Endothelial cell of umbilical vein (primary cell): ENCODE measurements at places on chromosomes 4 and X. TPM values are rescaled to one million over a fixed set of nuclear protein-coding genes. Genes with fewer than 3 reads are reported as not detected.

- DNase-seq = no peak
- H3K27me3 ChIP-seq = peaks cover 98% of the 10 kb centered on the region
- no peak overlapping the region for H3K27ac ChIP-seq
- H3K36me3 ChIP-seq = no peaks in the 10 kb centered on the region
- H3K4me3 ChIP-seq = no peak overlapping the region
Measured at GRCh38 chr4:173511787-173512361, 18.2 kb downstream of the HAND2 start.

- no peak overlapping the region for H3K4me3 ChIP-seq
- H3K27ac ChIP-seq = no peak overlapping the region
- no peaks in the 10 kb centered on the region for H3K36me3 ChIP-seq
- H3K27me3 ChIP-seq = no peaks in the 10 kb centered on the region
- DNase-seq = no peak
Measured at GRCh38 chrX:30618160-30618765, 35.0 kb upstream of the GK start.

- no peak overlapping the region for H3K4me3 ChIP-seq
- no peaks in the 10 kb centered on the region for H3K27me3 ChIP-seq
- no peaks in the 10 kb centered on the region for H3K36me3 ChIP-seq
- no peak for DNase-seq
- no peak overlapping the region for H3K27ac ChIP-seq
Measured at GRCh38 chr4:146763560-146763959, 124.9 kb downstream of the POU4F2 start.

GRCh38 chrX:19272452-19272851 is 71.3 kb upstream of the PDHA1 start:
- H3K27me3 ChIP-seq = no peaks in the 10 kb centered on the region
- H3K4me3 ChIP-seq = no peak overlapping the region
- DNase-seq = no peak
- H3K27ac ChIP-seq = no peak overlapping the region
- no peaks in the 10 kb centered on the region for H3K4me1 ChIP-seq

GRCh38 chr4:150130933-150131332 is 52.7 kb downstream of the DCLK2 start:
- H3K4me3 ChIP-seq = no peak overlapping the region
- no peak for DNase-seq
- H3K4me1 ChIP-seq = peaks cover 20% of the 10 kb centered on the region
- no peaks in the 10 kb centered on the region for H3K36me3 ChIP-seq
- H3K27ac ChIP-seq = no peak overlapping the region
- H3K27me3 ChIP-seq = no peaks in the 10 kb centered on the region

DNA sequence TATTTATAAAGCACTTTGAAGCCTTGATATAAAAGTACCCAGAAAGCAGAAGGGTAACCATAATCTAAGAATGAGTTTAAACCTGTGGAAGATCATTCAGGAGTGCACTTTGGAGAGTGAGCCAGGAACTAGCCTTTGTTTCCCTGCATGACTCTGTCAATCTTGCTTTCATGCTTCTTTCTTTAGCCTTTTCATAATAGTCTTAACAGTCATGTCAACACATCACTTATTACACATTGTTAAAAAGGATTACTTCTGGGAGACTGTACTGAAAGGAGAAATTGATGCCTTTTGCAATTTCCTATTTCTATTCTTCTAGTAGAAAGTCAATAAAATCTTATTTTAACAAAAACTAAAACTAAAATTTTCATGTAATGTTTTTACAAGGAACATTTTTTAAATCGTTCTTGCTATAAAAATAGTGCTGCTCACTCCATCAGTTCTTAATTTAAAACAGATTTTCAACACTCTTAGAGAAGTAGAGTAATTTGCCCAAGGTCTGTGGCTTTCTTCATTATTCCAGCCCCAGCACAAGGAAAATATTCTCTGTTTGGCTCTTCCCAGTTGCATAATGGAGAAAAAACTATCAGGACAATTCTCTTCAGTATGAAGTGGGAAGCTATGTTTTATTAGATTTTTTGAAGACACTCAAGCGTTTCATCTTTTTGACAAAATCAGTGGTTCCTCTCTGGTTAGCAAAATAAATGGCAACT is 35.4 kb upstream of the SPP1 start:
- no peak overlapping the region for H3K4me3 ChIP-seq
- H3K4me1 ChIP-seq = no peaks in the 10 kb centered on the region
- peaks cover 5% of the 10 kb centered on the region for H3K27me3 ChIP-seq
- DNase-seq = no peak
- no peaks in the 10 kb centered on the region for H3K36me3 ChIP-seq

GRCh38 chr4:76822303-76822702 is 75.6 kb downstream of the SOWAHB start:
- H3K27me3 ChIP-seq = no peaks in the 10 kb centered on the region
- no peak for DNase-seq
- no peak overlapping the region for H3K4me3 ChIP-seq
- H3K36me3 ChIP-seq = no peaks in the 10 kb centered on the region
- no peak overlapping the region for H3K27ac ChIP-seq

DNA sequence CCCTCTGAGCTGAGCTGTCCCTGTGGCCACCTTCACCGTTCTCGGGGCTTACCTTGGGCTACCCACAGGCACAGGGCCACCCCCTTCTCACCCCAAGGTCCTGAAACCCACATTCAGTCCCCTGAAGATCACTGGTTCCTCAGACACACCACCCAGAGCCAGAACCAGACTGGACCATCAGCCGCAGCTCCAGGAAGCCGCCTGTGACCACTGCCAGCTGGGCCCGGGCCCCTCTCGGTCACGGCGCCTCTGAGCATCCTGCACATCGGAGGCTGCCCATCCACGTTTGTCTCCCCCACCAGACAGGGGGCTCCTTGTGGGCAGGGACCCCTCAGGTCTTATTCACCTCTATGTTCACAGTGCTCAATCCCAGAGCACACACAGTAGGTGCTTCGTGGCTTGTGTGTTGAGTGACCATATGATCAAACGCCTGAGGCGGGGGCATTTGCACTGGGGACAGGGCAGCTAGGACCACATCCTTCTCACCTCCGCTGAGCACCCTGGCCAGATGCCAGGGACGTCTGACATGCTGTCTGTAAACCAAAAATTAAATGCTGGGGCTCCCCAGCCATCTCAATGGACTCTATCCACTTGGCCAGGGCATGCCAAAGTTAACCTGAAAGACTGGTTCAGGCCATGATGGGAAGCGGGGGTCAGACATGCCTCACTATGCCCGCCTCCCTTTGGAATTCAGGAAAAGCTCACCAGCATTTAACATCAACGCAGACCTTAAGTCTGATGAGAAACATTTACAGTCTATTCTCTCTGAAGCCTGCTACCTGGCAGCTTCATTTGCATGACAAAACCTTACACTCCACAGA is 109.4 kb upstream of the AFAP1 start:
- no peak for DNase-seq
- no peaks in the 10 kb centered on the region for H3K4me1 ChIP-seq
- no peaks in the 10 kb centered on the region for H3K27me3 ChIP-seq
- no peak overlapping the region for H3K27ac ChIP-seq
- H3K4me3 ChIP-seq = no peak overlapping the region

DNA sequence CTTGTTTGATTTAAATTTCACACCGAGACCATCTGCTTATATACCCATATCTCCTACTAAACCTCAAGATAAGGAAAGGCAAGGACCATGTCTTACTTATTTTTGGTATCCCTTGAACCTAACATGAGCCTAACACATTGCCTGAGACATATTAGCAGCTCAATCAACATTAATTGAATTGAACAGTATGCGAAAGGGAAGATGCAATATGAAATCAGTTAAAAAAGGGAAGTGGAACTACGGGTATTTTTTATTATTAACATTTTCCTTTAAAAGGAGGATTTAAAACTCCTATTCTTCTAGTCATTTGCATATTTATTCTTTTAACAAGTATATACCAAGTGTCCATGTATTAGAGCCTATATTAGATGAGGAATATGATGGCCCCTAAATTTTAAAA is 197.0 kb downstream of the CAMK2D start:
- DNase-seq = no peak
- peaks cover 18% of the 10 kb centered on the region for H3K4me1 ChIP-seq
- H3K27me3 ChIP-seq = no peaks in the 10 kb centered on the region
- H3K27ac ChIP-seq = no peak overlapping the region
- no peak overlapping the region for H3K4me3 ChIP-seq
- H3K36me3 ChIP-seq = no peaks in the 10 kb centered on the region

Gene POU3F4
- polyA plus RNA-seq = not detected in 2 replicates

Gene PLP1
- not detected in 2 replicates for polyA plus RNA-seq

Gene SRPK3
- 0.25 and 0.29 TPM in 2 replicates for polyA plus RNA-seq

Gene COX7B
- polyA plus RNA-seq = 736 and 743 TPM in 2 replicates
